Fibroblast of skin of abdomen (primary cell): ENCODE measurements at places on chromosomes 6 and 20.

DNA sequence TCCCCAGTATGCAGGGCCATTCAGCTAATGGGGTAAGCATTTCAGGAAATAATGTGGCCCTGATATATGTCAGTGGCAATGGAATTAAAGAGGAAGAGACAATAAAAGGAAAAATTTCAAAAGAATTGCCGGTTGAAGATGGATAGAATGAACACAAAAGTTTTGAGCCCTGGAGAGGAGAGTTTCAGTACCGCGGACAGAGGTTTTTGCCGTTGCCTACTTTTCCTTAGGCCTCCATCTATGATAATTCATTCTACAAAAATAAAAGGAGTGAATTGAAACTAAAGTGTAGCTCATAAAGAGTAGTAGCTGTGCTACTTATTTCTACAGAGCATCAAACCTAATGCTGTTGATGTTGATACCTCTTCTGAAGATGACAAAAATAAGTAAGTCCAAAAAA lies 140.7 kb downstream of the RNASET2 start:
- no peak for DNase-seq

DNA sequence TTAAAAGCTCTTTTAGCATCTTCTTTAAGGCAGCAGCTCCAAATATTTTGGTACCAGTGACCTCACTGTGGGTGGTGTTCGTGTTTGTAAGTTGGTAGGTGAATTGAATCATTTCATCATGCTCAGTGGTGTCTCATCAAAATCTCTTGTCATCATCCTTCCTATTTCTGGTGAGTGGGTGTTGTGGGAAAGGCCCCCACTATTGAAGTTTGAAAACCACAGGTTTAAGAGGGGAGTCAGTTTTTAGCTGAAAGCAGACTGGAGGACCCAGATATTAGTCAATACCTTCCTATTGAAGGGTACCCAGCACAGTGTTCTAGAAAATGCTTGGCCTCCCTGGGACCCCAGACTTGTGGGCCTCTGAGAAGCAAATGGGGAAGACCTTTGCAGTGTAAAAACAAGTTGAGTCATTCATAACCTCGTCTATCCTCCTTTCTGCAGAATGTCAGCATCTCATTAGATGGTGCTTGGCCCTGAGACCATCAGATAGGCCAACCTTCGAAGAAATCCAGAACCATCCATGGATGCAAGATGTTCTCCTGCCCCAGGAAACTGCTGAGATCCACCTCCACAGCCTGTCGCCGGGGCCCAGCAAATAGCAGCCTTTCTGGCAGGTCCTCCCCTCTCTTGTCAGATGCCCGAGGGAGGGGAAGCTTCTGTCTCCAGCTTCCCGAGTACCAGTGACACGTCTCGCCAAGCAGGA lies 3.7 kb downstream of the PIM1 start:
- no peak for DNase-seq

GRCh38 chr6:170575250-170575649 lies 9.2 kb downstream of the PDCD2 start:
- DNase-seq, result no peak

DNA sequence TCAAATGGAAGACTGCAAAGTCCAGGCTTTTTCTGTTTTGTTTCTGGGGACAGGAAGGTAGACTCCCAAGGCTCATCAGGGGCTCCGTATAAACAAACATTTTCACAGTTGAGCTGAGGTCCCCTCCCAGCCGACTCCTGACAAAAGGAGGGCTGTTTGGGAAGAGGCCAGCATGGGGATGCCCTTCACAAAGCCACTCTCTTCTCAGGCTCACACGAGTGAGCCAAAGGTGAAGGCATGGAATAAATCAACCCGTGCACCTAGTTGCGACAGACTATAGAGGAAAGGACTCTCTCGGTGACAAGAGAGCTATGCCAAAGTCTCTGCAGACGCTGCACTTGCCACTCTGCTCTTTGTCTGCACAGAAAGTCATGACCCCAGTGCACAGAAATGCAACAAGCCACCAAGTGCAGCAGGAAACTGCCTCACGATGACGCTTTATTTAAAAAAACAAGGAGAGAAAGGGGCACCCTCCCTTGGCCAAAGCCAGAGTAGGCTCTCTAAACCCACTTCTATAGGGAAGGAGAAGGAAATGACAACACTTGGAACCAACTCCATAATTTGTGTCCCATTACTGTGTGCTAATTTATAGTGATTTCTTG lies 21.0 kb downstream of the JAG1 start:
- DNase-seq, result no peak

DNA sequence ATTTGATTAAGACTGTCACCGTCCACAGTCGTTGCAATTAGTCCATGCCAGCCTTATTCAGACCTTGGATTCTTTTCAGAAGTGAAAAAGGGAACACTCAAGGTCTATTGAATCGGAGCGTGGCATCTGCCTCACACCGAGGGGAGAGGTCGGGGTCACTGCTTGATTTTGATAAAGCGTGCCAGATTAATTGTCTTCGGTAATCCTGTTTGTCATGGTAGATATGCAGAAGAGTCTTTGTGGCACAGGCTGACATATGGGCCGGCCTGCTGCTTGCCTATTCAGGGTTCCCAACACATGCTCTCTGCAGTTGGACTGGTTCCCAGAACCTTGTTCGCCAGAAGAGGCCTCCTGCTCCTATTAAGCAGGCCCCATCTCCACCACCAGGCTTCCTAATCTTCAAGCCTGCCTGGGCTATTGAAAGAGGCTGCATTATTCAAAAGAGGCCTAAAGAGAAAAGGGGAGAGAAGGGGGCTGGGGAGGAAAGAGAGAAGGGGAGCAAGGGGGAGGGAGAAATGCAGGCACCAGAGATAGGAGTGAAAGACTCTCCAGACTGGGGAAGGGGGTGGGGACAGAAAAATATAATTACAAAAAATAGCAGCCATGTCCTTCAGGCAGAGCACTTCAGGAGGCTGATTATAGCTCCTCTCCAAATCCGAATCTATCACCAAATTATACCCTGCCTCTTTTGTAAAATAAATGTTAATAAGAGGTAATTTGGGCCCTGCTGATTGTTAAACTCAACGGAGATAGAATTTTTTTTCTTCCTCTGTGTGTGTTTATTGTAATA lies 611.3 kb downstream of the HDGFL1 start:
- peak; percentile 91 for DNase-seq

DNA sequence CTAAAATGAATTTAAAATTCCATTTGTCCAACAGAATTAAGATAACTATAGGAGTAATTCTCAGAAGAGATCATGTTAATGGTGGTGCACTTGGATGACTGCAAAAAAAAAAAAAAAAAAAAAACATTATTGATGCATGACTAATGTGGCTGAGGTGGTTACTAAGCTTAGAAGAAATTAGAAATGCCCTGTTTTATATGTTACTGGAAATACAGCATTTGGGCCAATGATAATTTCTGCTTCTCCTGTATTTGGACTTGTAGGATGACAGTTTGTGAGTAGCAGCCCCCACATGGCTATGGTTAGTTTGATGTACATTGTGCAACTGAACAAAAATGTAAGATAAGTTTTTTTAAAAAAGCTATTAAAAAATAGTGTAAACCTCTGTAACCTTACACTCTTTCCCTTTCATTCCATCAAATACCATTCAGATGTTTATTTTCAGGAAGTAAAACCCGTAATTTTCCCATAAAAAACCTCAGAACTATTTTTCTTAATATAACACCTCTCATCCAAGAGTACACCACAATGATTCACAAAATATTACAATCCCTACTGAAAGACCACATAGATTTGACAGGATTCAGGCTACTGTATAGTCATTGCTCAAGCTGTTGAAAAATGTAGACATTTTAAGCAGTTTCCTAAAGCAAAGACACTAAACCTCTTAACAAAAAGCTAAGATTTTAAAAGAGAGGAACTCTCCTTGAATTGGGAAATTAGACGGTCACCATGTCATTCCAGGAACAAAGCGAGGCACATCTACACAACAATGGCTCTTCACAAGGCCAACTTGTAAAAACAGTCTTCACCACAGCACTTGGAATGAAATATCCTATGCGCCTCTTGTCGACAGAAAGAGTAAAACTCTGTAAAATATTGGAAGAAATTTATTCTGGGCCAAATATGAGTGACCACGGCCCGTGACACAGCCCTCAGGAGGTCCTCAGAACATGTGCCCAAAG lies 83.0 kb downstream of the WDR27 start:
- peak; percentile 99 for DNase-seq

- DNase-seq, result no peak
Measured at GRCh38 chr6:41935685-41936072, 5.9 kb downstream of the CCND3 start.

GRCh38 chr6:105793130-105793529 lies 293.0 kb upstream of the PRDM1 start:
- no peak for DNase-seq

DNA sequence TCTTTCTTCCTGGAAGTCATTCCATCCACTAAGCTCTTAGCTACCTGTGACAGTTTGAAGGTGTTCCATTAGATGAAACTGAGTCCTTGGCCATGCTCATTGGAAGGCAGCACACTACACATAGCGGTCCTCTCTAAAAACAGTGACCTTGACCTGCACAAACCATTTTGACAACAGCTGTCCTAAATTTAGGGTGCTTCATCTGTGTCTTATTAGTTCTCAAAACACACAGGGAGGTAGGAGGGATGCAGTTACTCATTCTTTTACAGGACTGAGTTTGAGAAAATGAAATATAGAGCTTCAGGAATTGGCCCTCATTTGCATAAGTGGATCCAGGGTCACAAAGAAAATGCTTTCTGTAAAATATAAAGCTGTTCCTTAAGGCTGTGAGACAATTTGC lies 20.4 kb upstream of the MAP3K4 start:
- DNase-seq, result peak; percentile 59

DNA sequence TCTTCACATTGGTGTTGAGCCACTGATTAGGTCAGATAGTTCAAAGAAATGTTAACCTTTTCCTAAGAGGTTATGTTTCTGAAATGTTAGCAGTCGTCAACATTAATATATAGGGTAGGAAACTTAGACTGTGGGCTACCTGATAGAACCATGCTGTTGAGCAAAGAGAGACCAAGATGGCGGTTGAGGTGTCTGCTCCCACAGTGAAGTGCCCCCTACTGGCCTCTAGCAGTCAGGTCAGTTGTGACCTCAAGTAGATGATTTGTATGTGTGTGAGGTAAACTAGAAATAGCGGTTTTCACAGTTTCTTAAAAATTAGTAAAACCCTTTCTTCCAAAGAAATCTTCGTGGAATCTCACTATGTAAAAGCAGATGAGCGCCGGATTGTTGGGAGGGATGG lies 40.3 kb downstream of the MTHFD1L start:
- DNase-seq, result no peak

GRCh38 chr6:170205126-170205525 lies 85.8 kb downstream of the DLL1 start:
- DNase-seq, result no peak

DNA sequence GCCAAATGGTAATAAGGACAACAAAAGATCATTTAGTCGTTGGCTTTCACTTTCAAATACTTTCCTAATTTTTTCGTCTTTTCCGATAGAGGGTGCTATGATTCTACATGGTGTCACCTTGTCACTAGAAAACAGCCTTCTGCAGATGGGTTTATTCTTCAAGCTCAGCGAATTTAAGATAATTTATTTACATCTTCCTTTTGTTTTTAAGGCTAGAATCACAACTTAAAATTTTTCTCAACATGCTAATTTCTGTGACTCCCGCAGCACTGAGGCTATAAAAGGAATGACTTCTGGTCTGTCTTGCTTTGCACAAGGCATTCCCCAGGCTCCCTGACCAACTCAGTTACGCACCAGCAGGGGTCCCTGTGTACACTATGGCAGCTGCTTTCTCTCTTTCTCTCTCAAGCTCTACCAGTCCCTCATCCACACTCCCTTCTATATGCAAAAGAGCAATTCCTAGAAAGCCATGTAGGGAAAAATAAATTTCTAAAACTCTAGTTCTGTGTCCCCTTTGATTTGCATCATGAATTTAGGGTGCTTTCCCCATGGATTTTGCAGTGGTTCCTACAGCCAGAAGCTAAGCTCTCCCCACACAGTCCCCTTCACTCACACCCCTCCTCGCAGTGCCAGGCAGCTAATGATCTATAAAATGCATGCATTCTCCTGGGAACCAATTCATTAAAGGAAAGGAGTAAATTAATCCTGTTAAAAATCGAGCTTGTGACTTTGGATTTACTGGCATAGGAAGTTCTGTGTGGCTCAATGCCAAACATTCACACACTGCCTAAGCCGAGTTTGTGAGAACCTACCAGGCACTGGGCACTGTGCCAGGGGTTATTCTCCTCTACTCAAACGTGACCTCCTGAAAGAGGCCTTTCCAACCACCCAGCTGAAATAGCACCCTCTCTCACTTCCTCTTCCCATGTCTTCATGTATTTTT lies 74.5 kb downstream of the DCDC2 start:
- DNase-seq, result peak; percentile 49

DNA sequence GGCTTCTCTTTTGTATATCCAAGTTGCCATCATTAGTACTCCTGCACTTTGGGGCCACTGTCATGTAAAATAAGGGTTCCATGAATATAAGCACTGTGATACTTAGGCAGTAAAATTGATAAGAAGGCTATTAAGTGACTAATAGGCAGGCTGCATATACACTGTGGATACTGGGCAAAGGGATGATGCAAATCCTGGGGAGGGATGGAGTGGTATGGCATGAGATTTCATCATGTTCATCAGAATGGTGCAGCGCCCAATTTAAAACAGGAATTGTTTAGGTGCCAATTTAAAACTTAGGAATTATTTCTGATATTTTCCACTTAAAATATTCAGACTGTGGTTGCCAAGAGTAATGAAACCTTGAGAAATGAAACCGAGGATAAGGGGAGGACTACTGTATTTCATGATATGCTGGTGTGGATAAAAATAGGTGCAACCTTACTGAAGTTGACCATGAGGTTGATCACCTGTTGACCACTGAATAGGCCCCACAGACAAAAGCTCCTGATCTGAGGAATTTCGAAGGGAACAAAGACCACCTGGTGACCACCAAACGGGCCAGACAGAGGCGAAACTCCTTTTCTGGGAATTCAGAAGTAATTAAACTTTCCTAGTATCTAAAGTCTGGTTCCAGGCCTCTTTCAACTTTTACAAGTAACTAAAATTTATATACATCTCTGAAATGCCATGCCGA lies 4.9 kb upstream of the TRIM39 start:
- peak; percentile 44 for DNase-seq

GRCh38 chr20:458776-459175 lies 3.6 kb downstream of the TBC1D20 start:
- DNase-seq, result no peak

DNA sequence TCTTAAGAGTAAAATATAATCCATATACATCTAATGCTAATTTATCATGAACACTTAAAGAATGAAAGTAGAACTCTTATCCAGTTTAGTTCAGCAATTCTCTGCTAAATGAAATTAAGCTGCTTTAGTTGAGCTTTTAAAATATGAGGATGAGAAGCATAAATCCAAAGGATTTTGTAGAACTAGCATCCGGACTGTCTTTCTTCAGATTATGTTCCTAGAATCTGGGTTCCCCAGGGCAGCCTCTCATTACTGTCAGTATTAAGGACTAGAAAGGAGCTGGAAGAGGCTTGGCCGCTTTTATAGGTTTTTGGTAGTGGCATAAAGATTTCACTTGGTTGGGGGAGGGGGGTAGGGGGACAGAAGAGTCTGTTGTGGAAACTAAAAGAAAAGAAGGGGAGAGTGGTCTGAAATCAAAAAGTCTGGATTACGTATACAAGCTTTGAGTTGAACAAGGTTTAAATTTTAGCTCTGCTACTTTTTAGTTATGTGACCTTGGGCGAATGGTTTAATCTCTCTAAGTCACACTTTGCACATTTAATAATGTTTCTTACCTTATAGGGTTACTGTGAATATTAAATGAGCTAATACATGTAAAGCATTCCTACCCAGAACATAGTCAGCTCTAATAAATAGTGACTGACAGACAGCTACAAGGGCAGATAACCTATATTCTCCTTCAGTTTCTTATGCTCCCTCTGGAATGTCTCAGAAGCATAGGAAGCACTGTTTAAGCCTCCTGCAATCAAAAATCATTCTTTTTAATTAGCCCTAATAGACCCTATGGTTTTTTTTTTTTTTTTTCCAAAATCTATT lies 3.7 kb downstream of the SGK1 start:
- no peak for DNase-seq
